NCI-H2081 (cell line): ENCODE measurements at places on chromosomes 7 and 10.

DNA sequence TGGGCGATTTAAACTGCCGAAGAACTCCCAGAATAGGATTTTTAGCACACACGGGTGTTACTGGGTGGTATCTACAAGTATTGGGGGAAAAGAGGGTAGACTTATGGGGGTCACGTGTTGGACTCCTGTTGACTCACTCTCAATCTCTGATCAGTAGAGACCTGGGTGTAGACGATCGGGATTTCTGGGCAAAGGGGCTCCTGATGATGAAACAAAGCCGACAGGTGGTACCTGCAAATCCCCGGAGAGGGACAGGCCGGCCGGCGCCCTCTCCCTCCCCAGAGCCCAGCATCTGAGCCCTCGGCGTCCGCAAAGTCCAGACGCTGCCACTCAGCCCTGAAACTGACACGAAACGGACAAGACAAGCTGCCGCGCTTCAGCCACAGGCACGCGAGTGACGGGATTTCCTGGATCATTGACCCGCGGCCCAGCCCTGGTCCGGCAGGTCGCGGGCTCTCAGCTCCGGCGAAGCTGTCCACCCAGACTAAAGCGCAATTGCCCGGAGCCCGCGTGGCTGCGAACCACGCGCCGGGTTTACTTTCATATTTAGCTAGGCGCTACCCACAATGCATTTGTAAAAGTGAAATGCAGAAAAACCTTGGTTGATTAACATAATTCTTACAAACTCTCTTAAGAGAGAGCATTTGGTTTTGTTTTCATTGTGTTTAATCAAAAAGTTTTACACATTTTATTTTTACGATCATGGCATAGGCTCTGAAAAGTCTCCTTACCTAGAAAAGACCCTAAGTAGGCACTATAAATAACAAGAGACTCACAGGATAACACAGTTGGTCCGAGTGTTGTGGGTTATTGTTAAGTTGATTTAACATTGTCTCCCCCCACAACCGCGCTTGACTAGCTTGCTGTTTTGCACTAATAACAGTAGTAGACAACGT lies 56.9 kb upstream of the EZH2 start:
- peak; percentile 84 for DNase-seq

- DNase-seq, result no peak
These were observed 449.4 kb downstream of the TNS3 start for GRCh38 chr7:47132471-47132870.

DNA sequence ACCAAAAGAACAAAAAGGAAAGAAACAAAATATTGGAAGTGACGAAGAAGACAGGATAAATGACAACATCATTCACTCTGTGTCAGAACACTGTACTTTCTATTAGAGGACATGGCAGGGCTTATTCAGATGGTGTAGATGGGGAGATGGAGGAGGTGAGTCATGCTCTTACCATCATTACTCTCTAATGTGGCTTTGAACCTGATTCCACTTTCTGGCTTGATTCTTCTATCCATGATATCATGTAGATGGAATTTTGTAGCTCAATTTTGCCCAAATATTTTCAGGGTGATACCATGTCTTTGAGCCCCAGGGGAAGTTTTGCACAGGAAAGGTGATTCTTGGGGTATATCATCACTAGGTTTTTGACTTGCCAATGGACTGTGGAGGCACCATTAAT lies 91.7 kb downstream of the CFAP58 start:
- DNase-seq, result no peak

- no peak for DNase-seq
These were observed 94.9 kb upstream of the ZNF438 start for GRCh38 chr10:31126593-31126992.

- no peak for DNase-seq
These were observed 7.4 kb downstream of the KEL start for GRCh38 chr7:142954680-142955268.

GRCh38 chr7:121392277-121393004 lies 3.7 kb downstream of the FAM3C start:
- DNase-seq, result no peak

DNA sequence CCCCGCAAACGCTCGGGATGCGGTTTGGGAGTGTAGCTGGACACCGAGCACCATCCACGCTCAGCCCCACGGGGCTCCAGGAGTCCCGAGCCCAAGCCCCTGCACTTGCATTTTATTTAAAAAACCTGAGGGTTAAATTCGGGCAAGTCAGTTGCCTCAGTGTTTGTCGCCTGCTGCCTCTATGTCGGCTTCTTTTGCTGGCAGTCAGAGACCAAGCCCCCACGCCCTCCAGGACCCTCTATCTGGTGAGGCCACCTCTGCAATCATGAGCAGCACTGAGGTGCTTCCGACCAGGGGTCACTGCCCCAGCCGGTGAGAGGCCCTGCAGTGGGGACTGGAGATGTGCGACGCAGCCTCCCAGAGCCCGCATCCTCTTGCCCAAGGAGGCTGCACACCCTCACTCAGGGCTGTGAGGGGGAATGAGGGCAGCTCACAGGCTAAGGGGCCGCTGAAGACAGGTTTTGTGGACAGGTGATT lies 13.3 kb upstream of the ZNF273 start:
- DNase-seq, result no peak
